ENCODE measurements at places on chromosomes 1 and 21. TPM values are rescaled to one million over a fixed set of nuclear protein-coding genes. Genes with fewer than 3 reads are reported as not detected.

OR2T1 gene
- not detected for total RNA-seq

SEMA4A gene
- 4.5 TPM for total RNA-seq

- H3K4me1 ChIP-seq: no peaks in the 10 kb centered on the region
- no peak overlapping the region for H3K27ac ChIP-seq
- no peak overlapping the region for H3K4me3 ChIP-seq
- no peaks in the 10 kb centered on the region for H3K36me3 ChIP-seq
Observed at GRCh38 chr1:21590934-21591333, 78.2 kb downstream of the RAP1GAP start.

- H3K27ac ChIP-seq: peak overlapping the region; percentile 44
- no peak for DNase-seq
- H3K4me1 ChIP-seq: no peaks in the 10 kb centered on the region
- peaks cover 4% of the 10 kb centered on the region for H3K36me3 ChIP-seq
- no peak overlapping the region for H3K4me3 ChIP-seq
- H3K27me3 ChIP-seq: no peaks in the 10 kb centered on the region
Observed at GRCh38 chr21:46650476-46651098, 15.1 kb downstream of the PRMT2 start.

GRCh38 chr21:42226626-42227025 lies 7.7 kb downstream of the ABCG1 start:
- no peak overlapping the region for H3K4me3 ChIP-seq
- H3K36me3 ChIP-seq: no peaks in the 10 kb centered on the region
- H3K4me1 ChIP-seq: peaks cover 38% of the 10 kb centered on the region
- H3K27me3 ChIP-seq: no peaks in the 10 kb centered on the region
- DNase-seq: no peak
- no peak overlapping the region for H3K27ac ChIP-seq

- no peaks in the 10 kb centered on the region for H3K36me3 ChIP-seq
- H3K4me3 ChIP-seq: no peak overlapping the region
- H3K27me3 ChIP-seq: no peaks in the 10 kb centered on the region
- no peaks in the 10 kb centered on the region for H3K4me1 ChIP-seq
Observed at GRCh38 chr1:95991787-95992520, 729.6 kb upstream of the PTBP2 start.
